Fibroblast of skin of back (primary cell): ENCODE measurements at places on chromosomes 1 and 21.

GRCh38 chr1:86419277-86419903 lies 4.6 kb upstream of the CLCA2 start:
- no peak for DNase-seq

GRCh38 chr1:61299463-61299862 lies 217.1 kb downstream of the NFIA start:
- DNase-seq = no peak

GRCh38 chr1:51421964-51422363 lies 91.6 kb upstream of the TTC39A start:
- peak; percentile 78 for DNase-seq

GRCh38 chr1:98055457-98055856 lies 134.6 kb upstream of the DPYD start:
- no peak for DNase-seq

GRCh38 chr1:79198832-79199231 lies 192.3 kb upstream of the ADGRL4 start:
- peak; percentile 64 for DNase-seq

DNA sequence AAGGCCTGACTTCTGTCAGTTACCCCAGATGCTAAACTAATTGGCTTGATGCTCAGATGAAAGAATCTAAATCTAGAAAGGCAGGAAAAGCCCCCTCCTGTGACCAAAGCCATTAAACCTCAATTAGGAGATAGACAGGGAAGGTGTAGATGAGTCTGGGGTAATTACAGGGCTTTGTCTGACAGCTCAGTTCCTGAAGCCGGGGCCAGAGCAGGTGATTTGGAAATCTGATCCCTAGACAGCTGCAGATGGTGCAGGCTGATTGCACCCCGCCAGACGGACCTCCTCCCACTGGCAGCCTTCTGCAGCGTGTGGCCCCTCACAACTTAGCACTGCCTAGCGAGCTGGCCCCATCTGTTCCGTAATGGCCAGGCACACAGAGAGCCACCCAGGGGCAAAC lies 395.1 kb downstream of the HLX start:
- no peak for DNase-seq

DNA sequence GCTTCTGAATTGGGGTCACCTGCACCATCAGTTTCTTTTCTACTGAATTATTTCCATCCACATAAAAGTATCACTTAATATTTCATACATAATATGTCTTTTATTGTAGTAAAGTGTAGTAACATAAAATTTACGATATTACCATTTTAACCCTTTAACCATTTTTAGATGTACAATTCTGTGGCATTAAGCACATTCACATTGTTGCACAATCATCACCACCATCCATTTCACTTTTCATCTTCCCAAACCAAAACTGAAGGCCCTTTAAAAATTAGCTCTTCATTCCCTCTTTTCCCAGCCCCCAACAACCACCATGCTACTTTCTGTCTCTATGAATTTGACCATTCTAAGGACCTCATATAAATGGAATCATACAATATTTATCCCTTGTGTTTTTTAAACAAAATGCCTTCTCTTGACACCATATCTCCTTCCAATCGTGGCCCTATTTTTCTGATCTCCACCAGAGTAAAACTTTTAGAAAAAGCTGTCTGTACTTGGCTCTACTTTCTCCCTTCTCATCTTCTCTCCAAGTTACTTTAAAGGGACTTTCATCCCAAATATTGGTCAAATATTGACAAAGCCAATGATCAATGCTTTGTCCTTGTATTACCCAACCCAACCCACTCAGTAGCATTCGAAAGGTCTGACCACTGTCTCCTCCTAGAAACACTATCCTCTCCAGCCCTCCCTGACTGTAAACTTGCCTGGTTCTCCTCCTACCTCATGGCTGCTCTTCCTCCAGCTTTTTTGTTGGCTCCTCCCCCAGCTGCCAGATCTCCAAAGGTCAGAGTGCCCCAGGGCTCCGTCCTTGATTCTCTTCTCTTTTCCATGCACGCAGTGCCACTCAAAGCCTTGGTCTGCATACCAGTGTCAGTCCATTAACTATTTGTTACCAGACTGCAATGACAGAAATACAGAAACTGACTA lies 44.7 kb downstream of the SLC30A10 start:
- no peak for DNase-seq

GRCh38 chr1:47440599-47441081 lies 2.8 kb downstream of the FOXD2 start:
- no peak for DNase-seq

DNA sequence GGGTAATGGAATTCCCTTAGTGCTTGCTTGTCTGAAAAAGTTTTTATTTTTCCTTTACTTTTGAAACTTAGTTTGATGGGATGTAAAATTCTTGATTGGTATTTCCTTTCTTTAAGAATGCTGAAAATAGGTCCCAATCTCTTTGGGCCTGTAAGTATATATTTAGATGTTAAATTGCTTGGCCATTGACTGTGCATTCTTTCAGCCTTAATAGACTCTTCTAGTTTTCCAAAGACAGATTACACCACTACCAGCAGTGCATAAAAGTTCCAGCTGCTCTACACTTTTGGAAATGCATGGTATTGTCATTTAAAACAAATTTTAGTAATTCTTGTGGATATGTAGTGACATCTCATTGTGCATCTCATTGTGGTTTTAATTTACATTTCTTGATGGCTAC lies 464.8 kb upstream of the USP24 start:
- peak; percentile 80 for DNase-seq

- no peak for DNase-seq
Observed at GRCh38 chr1:153612111-153612754, 704 bp downstream of the S100A16 start.

DNA sequence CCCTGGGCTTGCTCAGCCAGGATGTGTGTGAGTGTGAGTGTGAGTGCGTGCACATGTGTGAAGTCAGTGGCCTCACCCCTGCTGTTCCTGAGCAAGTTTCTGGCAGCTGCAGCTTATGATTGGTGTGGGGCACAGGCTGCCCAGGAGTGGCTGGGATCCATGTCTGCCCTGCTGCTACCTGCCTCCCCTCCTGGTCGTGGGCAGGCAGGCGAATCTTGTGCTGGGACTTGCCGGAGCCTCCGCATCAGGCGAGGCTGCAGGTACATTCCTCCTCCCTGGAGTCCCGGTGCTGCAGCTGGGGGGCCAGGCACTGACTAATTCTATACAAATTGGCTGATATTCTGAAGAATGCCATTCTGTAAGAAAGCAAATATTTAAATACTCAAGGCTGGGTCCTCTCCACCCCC lies 85.6 kb upstream of the WNT4 start:
- DNase-seq = no peak

DNA sequence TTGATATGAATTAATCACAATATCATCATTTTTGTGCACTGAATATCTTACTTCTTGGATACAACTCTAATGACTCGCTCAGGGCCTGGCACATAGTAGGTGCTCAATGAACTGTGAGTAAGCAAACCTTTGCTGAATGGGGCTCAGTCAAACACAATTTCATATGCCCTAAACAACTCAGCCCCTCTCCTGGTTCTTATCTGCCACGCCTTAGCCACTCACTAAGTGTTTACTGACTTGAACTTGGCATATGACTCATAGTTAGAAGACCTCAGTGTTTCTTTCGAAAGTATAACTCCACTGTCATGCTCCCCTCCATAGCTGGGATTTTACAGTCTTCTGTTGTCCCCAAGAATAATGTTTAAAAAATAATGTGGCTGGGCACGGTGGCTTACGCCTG lies 4.8 kb upstream of the IFNLR1 start:
- DNase-seq = peak; percentile 48
